Osteoblast (primary cell): ENCODE measurements at places on chromosomes 2 and 18. TPM values are rescaled to one million over a fixed set of nuclear protein-coding genes. Genes with fewer than 3 reads are reported as not detected.
A peak's percentile ranks its signal among the peaks of the same experiment; 100 is the strongest.

COLEC12 gene
- 38.0 and 56.9 TPM in 2 replicates for total RNA-seq

- peaks cover 25% of the 10 kb centered on the region for H3K4me1 ChIP-seq
- no peak overlapping the region for H3K4me3 ChIP-seq
- H3K36me3 ChIP-seq = peaks cover 47% of the 10 kb centered on the region
- DNase-seq = no peak
- H3K27me3 ChIP-seq = no peaks in the 10 kb centered on the region
- H3K27ac ChIP-seq = peak overlapping the region; percentile 90
Measured at GRCh38 chr2:46386763-46387162, 89.6 kb downstream of the EPAS1 start.

GRCh38 chr2:177679611-177680605 is 287.3 kb downstream of the AGPS start:
- H3K4me3 ChIP-seq = no peak overlapping the region
- DNase-seq = no peak
- H3K36me3 ChIP-seq = no peaks in the 10 kb centered on the region
- no peaks in the 10 kb centered on the region for H3K4me1 ChIP-seq
- H3K27me3 ChIP-seq = peaks cover 4% of the 10 kb centered on the region

GRCh38 chr18:75213611-75214331 is 3.2 kb downstream of the TSHZ1 start:
- DNase-seq = no peak
- no peaks in the 10 kb centered on the region for H3K36me3 ChIP-seq
- no peaks in the 10 kb centered on the region for H3K27me3 ChIP-seq

DNA sequence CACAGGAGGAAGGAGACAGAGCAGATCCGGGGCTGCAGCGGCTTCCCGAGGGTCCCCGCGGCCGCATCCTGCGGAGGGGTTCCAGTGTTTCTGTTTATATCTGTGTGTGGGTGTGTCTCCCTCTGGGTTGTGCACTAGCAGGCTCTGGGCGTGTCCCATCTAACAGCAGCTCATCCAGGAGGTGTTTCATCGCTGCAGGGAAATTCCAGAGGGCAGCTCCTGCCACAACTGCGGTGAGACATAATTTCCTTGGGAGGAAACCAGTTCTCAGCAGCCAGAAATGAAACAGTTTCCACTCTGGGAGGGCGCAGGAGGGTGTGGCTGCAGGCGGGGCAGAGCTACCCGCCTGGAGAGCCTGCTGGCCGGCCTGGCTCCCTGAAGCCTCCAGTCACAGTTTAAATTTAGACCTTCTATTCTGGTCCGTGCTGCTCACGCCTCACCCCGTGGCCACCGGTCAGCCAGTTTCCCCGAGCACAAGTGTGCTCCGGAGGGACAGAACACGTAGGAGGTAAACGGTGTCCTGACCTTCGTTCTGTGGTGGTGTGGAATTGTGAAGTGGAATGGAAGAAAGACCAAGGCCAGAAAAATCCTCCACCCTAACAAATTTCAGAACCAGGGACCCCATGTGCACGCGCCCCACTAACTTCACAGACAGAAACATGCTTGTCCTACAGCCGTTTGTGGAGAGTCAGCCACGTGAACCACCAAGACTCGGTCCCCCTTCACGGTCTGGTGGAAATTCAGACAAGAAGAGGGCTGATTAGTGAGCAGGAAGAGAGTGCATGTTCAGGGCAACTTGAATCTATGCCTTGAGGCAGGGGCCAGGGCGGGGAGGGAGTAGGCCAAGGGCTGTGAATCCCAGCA is 50.2 kb downstream of the TEX44 start:
- H3K36me3 ChIP-seq = no peaks in the 10 kb centered on the region
- H3K27me3 ChIP-seq = no peaks in the 10 kb centered on the region
- peaks cover 23% of the 10 kb centered on the region for H3K4me1 ChIP-seq

DNA sequence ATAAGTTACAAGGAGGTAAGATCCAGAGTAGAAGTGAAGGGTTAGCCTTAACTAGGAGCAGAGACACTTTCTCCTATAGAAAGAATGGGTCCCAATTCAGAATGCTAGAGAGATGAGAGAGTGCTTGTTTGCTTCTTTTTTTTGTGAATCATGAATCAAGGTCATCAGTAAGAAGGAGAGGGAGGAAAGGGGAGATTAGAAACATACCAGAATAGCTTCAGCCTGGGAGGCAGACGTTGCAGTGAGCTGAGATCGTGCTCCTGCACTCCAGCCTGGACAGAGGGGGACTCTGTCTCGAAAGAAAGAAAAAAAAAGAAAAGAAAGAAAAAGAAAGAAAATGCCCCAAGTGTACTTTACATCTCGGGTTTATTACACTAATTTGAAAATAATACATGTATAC is 55.8 kb upstream of the SLC35F5 start:
- no peak overlapping the region for H3K27ac ChIP-seq
- no peaks in the 10 kb centered on the region for H3K27me3 ChIP-seq
- DNase-seq = peak; percentile 59
- no peaks in the 10 kb centered on the region for H3K36me3 ChIP-seq
- no peak overlapping the region for H3K4me3 ChIP-seq

GRCh38 chr2:237209885-237210284 is 124.2 kb downstream of the COPS8 start:
- peak overlapping the region; percentile 99 for H3K27ac ChIP-seq
- peaks cover 36% of the 10 kb centered on the region for H3K4me1 ChIP-seq
- no peaks in the 10 kb centered on the region for H3K36me3 ChIP-seq

DNA sequence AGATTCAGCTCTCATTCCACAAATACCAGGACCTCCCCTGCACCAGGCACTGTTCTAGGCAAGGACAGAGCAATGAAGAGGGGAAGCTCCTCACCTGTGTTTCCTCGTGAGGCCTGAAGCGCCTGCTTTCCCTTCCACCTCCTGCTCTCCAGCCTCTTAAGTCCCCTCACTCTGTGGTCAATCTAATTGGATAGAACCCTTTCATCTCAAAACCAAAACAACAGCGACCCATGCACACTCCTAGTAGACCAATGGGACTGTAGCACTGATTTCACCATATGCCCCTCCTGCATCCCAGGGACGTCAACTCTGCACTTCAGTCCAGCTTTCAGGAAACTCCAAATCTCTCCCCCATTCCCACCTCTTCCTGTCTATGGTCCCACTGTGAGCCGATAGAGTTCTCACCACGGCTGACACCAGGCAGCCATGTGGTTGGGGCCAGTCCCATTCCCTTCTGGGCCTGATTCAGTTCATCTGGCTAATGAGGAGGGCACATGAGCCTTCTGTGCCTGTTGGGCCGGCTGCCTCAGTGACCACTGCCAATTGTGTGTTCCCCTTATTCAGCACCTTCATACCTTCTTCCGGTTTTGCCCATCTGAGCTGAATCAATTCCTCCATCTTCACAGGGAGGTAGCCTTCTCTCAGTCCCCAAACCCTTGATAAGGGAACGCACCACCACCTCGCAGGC is 33.3 kb upstream of the MAT2A start:
- DNase-seq = no peak
- H3K36me3 ChIP-seq = no peaks in the 10 kb centered on the region

DNA sequence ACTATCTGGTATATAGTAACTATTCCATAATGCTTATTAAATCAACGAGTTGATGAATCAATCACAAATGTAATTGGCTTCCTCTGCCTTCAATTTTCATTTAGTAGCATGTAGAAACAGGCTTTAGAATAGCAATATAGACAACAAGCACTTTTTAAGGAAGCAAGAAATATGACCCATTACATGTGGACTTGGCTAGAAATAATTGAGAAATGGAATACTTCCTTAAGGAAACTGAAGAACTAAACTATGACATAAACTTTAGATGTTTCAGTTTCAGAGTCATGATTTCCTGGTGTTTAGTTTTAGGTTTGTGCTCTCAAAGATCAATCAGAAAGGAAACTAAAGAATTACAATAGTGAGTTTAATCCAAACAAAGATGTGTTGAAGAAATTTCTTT is 443.8 kb downstream of the MBD2 start:
- H3K4me3 ChIP-seq = no peak overlapping the region
- no peaks in the 10 kb centered on the region for H3K4me1 ChIP-seq
- no peaks in the 10 kb centered on the region for H3K36me3 ChIP-seq
- H3K27ac ChIP-seq = no peak overlapping the region
- H3K27me3 ChIP-seq = no peaks in the 10 kb centered on the region

DNA sequence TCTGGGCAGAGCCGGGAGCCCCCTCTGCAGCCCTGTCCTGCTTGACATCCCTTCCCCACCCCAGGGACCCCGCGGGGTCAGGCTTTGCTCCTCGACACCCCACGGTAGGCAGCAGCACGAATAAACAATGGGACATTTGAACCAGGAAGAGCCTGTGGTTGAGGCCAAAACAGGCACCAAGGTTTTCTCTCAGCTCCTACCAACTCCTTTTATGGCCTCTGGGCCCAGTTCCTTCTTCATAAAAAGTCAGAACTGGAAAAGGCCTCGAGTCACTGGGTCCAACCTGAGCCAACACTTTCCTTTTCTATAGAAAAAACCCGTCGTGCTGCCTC is 20.6 kb downstream of the TEX44 start:
- peak overlapping the region; percentile 71 for H3K4me3 ChIP-seq
- H3K27ac ChIP-seq = peak overlapping the region; percentile 99
- DNase-seq = peak; percentile 71
- H3K27me3 ChIP-seq = no peaks in the 10 kb centered on the region
- no peaks in the 10 kb centered on the region for H3K36me3 ChIP-seq

GRCh38 chr2:49240608-49241007 is 86.3 kb upstream of the FSHR start:
- no peak overlapping the region for H3K4me3 ChIP-seq
- H3K27me3 ChIP-seq = no peaks in the 10 kb centered on the region
- H3K27ac ChIP-seq = no peak overlapping the region
- H3K4me1 ChIP-seq = peaks cover 7% of the 10 kb centered on the region
- H3K36me3 ChIP-seq = no peaks in the 10 kb centered on the region

- H3K36me3 ChIP-seq = no peaks in the 10 kb centered on the region
- no peak overlapping the region for H3K4me3 ChIP-seq
- no peaks in the 10 kb centered on the region for H3K27me3 ChIP-seq
- no peak for DNase-seq
- peaks cover 3% of the 10 kb centered on the region for H3K4me1 ChIP-seq
Measured at GRCh38 chr18:50143294-50143693, 51.7 kb downstream of the MYO5B start.

- H3K4me3 ChIP-seq = no peak overlapping the region
- H3K27me3 ChIP-seq = peaks cover 4% of the 10 kb centered on the region
- no peak for DNase-seq
- no peaks in the 10 kb centered on the region for H3K36me3 ChIP-seq
Measured at GRCh38 chr2:119724656-119725485, 34.9 kb upstream of the PTPN4 start.

DNA sequence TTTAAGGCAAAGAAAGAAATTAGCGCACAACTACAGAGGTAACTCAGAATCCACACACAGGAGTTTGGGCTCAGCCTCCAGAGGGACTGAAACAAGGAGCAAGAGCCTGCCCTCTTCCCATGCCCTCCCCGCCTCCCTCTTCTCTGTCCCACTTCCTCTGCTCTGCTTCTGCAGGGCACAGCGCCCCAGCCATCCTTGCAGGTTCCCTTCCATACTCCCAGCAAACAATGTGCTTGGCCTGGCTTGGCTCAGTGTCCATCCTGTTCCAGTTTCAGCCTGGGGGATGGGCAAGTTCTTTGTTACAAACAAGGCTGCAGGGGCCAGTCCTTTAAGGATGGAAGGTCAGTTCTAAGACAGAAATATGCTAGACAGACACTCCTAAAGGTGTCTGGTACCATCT is 133.5 kb downstream of the CDH20 start:
- no peak overlapping the region for H3K4me3 ChIP-seq
- DNase-seq = no peak
- H3K27ac ChIP-seq = no peak overlapping the region
- no peaks in the 10 kb centered on the region for H3K27me3 ChIP-seq

DNA sequence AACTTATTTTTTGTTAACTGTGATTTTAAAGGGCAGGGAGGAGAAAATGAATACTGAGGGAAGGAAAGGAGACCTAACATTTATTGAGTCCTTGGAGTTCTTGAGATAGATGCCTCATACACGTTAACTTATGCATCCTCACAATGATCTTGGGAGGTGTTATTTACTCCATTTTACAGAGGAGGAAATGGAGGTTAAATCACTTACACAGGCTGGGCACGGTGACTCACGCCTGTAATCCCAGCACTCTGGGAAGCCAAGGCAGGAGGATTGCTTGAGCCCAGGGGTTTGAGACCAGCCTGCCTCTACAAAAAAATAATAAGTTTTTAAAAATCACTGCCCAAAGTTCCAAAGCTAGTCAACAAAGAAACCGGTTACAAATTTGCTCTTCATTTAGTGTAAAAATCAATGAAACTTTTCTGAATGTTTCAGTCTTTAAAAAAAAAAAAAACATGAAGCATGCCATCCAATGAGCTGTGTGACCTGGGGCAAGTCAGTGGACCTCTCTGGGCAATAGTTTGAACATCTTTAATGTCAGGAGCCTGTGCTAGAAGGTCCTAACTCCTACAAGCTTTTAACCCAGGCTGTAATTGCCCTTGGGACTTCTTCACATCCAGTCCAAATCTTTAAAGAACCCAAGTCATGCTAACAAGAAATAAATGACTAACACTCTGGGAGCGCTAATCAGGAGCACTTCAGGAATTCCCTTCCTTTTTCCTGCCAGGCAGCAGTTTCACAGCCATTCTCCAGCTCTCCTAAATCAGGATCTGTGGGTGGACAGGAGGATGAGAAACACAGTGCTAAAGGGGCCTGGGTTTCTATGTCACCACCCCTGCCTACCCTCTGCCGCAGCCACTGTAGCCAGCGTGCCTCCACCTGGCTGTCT is 176.4 kb downstream of the TMEM247 start:
- no peaks in the 10 kb centered on the region for H3K27me3 ChIP-seq
- peak; percentile 73 for DNase-seq
- peaks cover 44% of the 10 kb centered on the region for H3K4me1 ChIP-seq
- H3K27ac ChIP-seq = peak overlapping the region; percentile 84
- H3K4me3 ChIP-seq = peak overlapping the region; percentile 12

DNA sequence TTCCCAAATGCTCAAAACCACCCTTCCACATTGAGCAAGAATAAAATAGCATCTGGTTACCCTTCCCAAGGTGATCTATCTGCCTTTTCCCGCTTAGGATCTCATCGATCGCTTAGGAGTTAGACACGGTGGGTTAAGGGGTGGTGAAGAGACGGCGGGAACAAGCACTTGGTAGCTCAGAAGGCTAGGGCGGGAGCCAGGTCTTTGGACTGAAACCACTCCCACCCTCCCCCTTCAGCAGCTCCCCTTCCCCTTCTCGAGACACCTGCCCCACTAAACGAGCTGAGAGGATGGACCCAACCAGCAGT is 513 bp downstream of the THOC1 start:
- H3K4me3 ChIP-seq = peak overlapping the region; percentile 92
- peak; percentile 68 for DNase-seq
- H3K27ac ChIP-seq = peak overlapping the region; percentile 97

- no peak overlapping the region for H3K27ac ChIP-seq
- peaks cover 23% of the 10 kb centered on the region for H3K27me3 ChIP-seq
- no peaks in the 10 kb centered on the region for H3K4me1 ChIP-seq
- H3K36me3 ChIP-seq = no peaks in the 10 kb centered on the region
- H3K4me3 ChIP-seq = no peak overlapping the region
Measured at GRCh38 chr2:172753610-172754009, 18.0 kb downstream of the RAPGEF4 start.
